ENCODE measurements at places on chromosomes 4 and X.

- DNase-seq, result no peak
Observed at GRCh38 chr4:121146530-121146929, 17.6 kb downstream of the TNIP3 start.

- DNase-seq, result no peak
Observed at GRCh38 chr4:38160487-38161207, 200.4 kb downstream of the PTTG2 start.

GRCh38 chr4:48153791-48154550 is 19.9 kb upstream of the TXK start:
- no peak for DNase-seq

- peak; percentile 44 for DNase-seq
Observed at GRCh38 chrX:124530803-124531202, 184.4 kb downstream of the SH2D1A start.

GRCh38 chr4:119136546-119136945 is 914 bp downstream of the MYOZ2 start:
- no peak for DNase-seq

DNA sequence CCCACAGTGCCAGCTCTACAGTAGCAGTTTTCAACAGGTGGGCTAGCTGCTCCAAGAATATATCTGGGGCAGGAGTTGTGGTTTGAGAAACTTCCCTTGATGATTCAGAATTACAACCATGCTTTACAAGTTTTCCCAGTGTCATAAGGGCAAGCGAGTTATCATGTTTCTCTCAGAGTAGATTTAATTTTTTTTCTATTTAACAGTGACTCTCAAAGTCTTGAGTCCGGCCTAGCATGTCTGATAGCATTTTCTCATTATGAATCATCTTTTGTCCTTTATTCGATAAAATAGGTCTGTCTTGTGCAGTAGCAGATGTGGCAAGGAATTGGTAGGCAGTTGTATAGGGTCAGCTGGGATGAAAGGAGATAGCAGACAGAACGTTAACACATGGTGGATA is 62.2 kb upstream of the SPANXD start:
- no peak for DNase-seq

GRCh38 chr4:162140051-162140683 is 23.6 kb downstream of the FSTL5 start:
- DNase-seq, result no peak

- DNase-seq, result no peak
Observed at GRCh38 chr4:94559351-94559806, 107.6 kb downstream of the PDLIM5 start.

GRCh38 chrX:1075741-1076140 is 136.7 kb downstream of the CRLF2 start:
- no peak for DNase-seq

- DNase-seq, result no peak
Observed at GRCh38 chr4:26807330-26807729, 53.3 kb upstream of the STIM2 start.

- DNase-seq, result no peak
Observed at GRCh38 chr4:24730256-24731001, 64.9 kb upstream of the SOD3 start.

GRCh38 chr4:138573246-138573645 is 331.1 kb upstream of the SLC7A11 start:
- no peak for DNase-seq

Measured in spinal cord (tissue), 10 donors.